Fibroblast of skin of abdomen (primary cell): ENCODE measurements at places on chromosomes 4 and X.

GRCh38 chr4:78481180-78481579 is 70.4 kb upstream of the ANXA3 start:
- peak; percentile 96 for DNase-seq

GRCh38 chrX:122739770-122740169 is 444.3 kb upstream of the GRIA3 start:
- peak; percentile 8 for DNase-seq

DNA sequence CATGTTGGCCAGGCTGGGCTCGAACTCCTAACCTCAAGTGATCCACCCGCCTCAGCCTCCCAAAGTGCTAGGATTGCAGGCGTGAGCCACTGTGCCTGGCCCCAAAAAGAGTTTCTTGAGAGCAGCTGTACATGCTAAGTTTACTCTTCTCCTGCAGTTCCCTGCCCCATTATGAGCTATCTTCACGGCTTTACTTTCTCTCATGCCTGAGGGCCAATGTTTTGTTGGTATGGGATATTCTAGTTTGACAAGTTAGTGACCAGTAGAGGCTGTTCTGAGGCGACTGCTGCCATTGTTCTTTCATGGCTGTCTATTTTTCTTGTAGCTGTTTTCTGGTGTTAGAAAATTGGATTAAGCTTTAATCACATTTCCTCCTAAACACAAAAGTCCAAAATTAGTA is 78.0 kb upstream of the STX18 start:
- DNase-seq, result no peak

GRCh38 chr4:20832826-20833225 is 132.6 kb downstream of the PACRGL start:
- peak; percentile 15 for DNase-seq

DNA sequence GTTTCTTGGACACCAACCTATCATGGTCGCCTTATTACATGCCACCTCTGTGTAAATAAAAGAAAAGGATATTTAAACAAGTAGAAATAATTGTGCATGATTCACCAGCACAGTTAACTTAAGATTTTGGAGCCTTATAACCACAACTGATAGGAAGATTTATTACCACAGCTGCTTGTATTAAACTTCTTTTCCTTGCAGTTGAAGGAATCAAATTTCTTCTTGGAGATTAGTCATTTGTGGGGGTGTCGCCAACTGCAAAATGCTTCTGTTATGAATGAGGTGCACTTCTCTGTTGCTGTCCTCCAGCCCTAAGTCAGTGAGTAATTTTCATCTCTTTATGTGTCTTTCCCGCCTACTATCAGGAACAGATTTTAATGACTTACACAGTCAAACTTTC is 73.3 kb downstream of the OR13H1 start:
- DNase-seq, result peak; percentile 78

DNA sequence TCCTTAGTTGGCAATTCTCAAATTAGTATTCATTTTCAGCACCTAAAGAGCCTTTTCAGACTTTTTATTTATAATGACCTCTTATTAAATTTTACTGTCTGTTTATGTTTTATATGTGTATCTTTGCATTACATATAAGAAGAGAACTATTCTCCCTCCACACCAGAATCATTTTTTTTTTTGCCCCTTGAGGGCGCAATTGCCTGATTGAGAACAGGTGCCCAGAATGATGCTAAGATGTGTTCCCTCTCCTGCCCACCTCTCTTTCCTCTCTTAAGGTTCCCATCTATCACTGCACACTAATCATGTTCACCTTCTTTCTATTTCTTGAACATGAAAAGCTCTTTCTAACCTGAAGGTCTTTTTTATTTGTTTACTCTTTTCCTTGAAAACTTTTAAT is 44.2 kb upstream of the ADAM29 start:
- no peak for DNase-seq

- no peak for DNase-seq
Measured at GRCh38 chr4:171542640-171543039, 270.6 kb upstream of the GALNTL6 start.

GRCh38 chr4:31598639-31599038 is 878.5 kb downstream of the PCDH7 start:
- DNase-seq, result no peak

GRCh38 chrX:153885208-153885787 is 675 bp downstream of the L1CAM start:
- DNase-seq, result no peak

DNA sequence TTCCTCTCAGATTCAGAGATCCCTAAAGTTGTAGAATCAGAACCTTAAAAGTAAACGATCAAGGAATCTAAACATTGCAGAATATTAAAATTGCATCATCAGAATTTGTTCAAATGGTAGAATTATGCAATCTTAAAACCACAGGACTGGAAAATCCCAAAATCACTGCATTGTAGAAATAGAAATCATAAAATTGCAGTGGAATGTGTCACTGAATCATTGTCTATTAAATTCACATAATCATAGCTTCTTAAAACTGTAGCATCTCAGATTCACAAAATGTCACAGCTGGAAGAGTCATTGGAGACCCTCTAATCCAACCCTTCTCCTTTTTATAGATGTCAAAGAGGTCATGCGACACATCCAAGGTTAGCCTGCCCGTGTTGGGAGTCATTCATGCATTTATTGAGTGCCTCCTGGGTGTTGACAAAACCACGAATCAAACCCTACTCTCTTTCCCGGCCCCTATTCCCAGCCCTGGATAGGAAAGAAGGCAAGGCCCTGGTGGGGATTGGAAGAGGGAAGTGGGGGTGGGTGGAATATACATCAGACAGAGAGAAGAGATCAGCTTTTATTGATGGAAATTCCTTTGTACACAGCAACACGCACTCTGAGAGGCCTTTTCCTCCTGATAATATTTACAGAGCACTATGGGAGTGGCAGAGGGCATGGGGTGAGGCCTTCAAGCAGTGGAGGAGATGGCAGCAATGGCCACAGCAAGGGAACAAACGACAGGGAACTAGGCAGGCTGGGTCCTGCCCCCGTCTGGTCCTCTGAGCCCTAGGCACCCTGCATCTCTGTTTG is 15.4 kb downstream of the IQSEC2 start:
- peak; percentile 73 for DNase-seq

DNA sequence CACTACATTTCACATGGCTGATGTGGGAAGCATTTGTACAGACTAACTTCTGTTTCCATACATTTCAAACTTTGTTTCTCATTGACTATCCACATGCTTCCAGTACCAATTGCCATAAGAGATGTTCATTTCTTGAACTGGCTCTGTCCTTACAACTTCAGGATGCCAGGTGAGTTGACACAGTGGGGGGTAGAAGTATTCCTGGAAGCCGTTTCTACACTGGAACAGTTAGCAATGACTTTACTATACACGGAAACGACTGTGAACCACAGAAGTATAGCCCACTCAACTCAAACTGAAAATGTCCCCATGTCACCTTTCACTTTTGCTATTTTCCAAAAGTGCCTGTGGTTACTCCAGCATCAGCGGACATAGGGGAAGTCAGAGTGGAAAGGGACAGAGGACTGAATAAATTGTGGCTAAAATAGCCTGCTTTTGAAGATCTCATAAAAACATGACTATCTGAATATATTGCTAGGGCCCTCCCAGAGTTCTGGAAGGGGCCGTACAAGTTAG is 38.0 kb upstream of the DSPP start:
- no peak for DNase-seq

GRCh38 chr4:110216129-110216528 is 17.7 kb upstream of the ELOVL6 start:
- peak; percentile 26 for DNase-seq

DNA sequence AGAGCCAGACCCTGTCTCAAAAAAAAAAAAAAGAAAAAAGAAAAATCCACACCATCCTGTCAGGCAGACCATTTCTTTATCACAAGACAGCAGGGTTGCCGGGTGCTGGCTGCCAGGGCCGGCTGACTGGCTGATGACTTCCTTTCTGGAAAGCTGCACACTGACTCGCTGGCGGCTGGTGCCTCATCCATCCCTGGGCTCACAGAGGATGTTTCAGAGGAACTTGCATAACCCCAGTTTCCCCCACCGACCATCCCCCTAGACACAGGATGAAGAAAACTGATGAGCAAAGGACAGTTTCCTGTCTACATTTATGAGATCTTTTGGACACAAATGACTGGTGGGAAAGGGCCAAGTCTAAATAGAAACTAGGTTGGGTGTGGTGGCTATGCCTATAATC is 14.1 kb downstream of the HPSE start:
- DNase-seq, result peak; percentile 72

- no peak for DNase-seq
Measured at GRCh38 chr4:158102904-158103303, 69.9 kb downstream of the GASK1B start.

- DNase-seq, result no peak
Measured at GRCh38 chr4:20878806-20879205, 178.5 kb downstream of the PACRGL start.

DNA sequence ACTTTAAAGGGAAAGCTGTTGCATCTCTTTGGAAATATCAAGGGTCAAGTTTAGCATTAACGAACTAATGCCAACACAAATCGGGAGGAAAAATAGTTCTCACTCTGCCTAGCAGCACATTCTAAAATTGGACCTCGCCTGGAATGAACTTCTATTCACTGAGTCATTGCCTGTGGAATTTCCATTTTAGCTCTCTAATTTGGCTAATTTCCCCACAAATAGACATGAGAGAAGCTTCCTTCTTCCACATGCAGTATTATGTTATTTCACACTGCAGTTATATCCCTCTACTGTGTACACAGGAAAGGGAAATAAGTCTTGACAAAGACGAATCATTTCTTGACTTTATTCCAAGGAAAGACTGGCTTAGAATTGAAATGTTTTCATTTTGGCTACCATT is 9.3 kb downstream of the ZXDA start:
- peak; percentile 53 for DNase-seq

GRCh38 chr4:72587334-72587733 is 18.3 kb upstream of the ADAMTS3 start:
- DNase-seq, result no peak

DNA sequence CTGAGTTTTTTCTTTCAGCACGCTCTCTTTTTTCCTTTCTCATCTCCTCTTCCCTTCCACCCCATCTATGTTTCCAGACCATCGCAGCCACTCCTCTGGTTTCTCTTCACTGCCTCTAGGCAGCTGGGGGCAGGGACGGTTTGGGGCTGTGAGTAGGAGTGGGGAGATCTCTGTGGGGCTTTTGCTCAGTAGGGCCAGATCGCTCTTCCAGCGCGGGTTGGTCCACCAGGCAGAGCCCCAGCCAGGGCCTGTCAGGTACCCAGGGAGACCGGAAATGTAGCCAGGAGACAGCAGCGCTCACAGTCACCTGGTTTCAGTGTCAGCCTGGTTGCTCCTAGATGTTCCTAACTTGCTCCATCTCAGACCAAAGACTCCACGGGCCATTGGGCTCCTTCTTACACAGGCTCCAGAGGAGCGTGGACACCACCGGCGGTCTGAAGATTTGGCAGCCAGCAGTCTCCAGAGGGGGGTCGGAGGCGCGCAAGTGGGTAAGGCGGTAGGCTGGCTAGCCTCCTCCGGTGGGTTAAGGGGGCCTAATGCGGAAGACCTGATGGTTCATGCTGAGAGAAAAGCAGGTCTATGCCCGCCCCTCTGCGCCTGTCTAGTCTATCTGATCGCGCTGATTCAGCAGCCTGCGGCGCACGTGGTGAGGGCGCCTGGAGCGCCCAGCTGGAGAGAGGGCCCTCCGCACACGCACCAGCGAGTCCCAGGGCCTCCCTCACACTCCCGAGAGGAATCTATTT is 1.8 kb downstream of the FGF5 start:
- peak; percentile 68 for DNase-seq

DNA sequence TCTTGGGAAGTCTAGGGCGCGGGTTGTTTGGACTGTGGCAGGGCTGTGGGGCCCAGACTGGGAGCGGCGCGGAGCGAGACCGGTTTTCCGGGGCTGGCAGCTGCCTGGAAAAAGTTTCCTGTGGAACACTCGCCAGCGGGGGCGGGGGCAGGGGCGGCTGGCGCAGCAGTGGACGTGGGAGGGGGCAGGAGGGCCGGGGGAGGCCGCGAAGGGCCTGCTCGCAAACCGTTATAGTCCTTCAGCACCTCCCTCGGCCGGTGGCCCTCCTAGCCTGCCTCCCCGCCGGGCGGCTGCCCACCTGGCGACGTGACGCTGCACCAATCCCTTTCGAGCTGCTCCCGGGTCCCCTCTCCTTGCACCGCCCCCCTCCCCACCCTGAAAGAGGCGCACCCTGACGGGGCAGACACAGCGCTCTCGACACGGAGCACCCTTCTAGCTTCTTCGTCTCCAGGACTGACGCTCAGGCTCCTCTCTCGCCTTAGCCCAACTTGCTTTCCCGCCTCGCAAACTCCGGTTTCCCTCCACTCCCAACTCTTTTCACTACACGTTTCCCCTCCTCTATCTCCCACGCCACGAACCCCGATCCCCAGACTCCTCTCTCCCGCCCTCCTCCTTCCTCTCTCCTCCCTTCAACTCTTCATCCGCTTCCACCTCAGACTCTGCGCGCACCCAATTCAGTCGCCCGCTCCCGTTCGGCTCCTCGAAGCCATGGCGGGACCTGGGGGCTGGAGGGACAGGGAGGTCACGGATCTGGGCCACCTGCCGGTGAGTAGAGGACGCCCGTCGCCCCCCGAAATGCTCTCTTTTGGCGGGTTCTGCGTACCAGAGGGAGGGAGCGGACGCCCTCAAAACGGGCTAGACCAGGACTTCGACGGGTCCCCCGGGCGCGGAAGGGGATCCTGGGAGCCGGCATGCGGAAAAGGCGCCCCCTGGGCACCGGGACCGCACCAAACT is at the start of gene NRK:
Gene NRK, plus strand, starts transcription at position 402 of the 954 bp plus-strand sequence. Its CDS starts 307 bp downstream, at position 709.
- DNase-seq, result no peak
